DMS79 treated with DMSO at 0.1 percent for 48 hours (cell line): ENCODE measurements at places on chromosomes 1 and 21.

DNA sequence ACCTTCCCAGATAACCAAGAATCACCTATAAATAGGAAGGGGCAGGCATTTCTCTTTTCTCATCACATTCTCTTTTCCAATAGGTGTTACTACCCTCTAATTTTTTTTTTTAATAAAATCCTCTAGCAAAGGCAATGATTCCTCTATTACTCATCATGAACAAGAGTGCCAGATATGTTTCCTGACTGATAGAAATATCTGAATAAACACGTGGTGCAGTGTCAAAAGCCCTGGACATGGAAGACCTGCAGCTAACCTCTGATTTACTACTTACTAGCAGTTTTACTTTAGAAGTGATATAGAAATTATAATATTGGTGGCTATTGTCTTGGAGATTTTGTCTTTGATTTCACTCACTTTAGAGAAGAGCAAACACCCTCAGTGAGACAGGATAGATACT is 194.6 kb upstream of the SAMSN1 start:
- no peak for DNase-seq

DNA sequence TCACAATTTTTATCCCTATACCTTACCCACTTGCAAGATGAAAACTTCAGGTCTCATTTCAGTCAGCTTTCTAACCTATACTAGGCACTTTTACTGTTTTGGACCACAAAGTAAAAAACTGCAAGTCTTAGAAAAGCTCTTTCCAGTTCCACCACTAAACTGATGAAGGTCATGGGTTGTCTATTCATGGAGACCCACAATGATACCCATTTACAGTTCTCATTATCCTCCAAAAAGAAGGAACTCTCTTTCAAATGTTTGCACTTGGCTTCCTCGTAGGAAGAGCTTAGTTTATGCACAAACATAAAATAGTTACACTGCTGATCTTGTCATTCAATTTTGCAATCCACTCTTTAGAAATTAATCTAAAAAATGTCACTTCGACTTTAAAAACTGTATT is 9.3 kb downstream of the ZNF281 start:
- DNase-seq: no peak

GRCh38 chr1:67143966-67144365 is 9.2 kb upstream of the C1orf141 start:
- DNase-seq: no peak

DNA sequence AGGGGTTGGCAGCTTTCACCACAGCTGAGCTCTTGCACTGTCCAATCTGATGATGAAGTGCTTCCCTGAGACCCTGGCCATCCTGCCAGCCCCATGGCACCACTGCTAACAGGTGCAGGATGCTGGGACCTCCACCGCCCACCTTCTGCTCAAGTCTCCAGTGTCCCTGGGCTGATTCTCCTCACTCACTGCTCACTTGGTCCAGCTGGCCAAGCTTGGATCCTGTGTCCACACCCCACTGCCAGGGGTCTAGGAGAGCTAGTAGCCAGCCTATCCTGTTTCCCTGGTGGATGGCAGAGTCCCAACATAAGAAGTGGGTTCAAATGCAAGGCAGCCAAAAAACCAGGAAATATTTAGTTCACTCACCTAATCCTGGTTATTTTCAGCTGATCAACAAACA is 217.2 kb upstream of the IRF2BP2 start:
- no peak for DNase-seq

DNA sequence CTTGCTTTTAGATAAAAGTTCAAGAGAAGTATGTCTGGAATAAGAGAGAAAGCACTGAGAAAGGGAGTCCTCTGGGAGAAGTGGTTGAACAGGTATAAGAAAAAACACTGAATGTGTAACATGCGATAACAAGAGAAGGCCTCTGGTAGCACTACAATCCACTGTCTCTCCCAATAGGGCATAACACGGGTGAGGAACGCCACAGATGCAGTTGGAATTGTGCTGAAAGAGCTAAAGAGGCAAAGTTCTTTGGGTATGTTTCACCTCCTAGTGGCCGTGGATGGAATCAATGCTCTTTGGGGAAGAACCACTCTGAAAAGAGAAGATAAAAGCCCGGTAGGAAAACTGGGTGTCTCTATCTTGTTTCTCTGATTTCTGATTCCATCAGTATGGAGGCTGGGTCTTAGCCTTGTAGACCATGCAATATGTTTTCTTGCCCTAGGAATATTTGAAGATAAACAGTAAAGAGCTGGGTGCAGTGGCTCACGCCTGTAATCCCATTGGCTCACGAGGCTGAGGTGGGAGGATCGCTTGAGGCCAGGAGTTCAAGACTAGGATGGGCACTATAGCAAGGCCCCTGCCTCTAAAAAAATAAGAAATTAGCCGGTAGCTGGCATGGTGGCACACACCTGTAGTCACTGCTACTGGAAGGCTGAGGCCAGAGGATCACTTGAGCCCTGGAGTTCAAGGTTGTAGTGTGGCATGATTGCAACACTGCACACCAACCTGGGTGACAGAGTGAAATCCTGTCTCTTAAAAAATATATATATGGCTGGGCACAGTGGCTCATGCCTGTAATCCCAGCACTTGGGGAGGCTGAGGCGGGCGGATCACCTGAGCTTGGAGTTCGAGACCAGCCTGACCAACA is 40.4 kb downstream of the DAP3 start:
- no peak for DNase-seq

DNA sequence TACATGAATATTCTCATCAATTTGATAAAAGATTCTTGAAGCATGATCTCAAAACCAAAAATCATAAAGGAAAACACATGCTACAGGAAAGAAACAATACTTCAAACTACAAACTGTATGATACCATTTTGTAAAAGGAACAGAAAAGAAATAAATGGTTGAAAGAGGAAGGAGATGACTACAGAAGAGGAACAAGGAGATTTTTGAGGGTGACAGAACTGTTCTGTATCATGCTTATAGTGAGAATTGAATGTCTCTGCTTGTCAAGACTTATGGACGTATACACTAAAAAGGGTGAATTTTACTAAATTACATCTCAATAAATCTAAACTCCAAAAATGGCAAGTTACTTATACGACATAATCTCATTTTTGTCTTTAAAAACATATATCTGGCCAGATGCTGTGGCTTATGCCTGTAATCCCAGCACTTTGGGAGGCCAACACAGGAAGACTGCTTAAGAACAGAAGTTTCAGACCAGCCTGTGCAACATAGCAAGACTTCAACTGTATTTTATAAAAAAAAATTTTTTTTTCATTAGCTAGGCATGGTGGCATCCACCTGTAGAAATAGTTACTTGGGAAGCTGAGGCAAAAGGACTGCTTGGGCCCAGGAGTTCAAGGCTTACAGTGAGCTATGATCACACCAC is 125.4 kb downstream of the EIF4G3 start:
- no peak for DNase-seq

DNA sequence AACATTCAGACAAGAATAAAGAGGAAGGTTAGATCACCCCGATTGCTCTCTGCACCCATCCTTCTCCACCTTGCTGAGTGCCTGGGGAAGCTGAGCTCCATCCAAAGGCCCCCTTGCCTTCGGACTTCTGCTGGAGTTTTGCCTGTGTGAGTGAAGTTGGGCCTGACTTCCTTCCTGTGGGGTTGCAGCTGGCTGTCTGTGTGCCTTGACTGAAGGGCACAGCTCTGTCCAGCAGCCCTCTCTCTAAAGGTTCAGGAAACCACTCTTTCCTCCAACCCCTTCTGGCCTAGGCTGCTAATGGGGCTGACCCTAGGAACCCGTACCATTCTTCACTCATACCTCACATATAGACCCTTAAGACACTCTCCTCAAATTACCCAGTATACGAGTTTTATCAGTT is 173.4 kb upstream of the HMCN1 start:
- DNase-seq: no peak

GRCh38 chr1:119136401-119136800 is 4.1 kb downstream of the WARS2 start:
- no peak for DNase-seq

GRCh38 chr1:225710804-225711203 is 57.9 kb upstream of the ENAH start:
- no peak for DNase-seq

GRCh38 chr1:43978551-43979260 is at the start of gene B4GALT2:
Gene B4GALT2 (plus strand): TSS chr1:43979210. CDS start chr1:43981161, 1,951 bp downstream.
- DNase-seq: peak; percentile 24

DNA sequence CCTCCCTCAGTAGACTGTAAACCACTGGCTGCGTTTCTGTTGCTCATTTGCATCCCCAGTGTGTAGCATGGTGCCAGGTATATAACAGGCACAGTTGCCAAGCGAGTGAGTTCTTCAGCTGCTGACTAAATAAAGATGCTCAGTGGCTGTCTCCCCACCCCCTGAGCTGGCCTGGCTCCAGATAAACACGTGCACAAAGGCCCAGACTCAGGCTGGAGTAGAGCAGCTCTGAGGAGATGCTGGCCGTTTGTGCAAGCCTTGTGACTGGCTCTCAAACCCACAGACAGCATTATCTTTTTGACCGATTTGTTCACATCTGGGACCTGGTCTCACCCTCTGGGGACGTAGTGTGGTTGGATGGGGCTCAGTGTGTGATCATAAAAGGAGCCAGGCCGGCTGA is 7.1 kb downstream of the CHRNB2 start:
- DNase-seq: peak; percentile 42
